Naive thymus-derived CD8-positive, alpha-beta T cell (primary cell): ENCODE measurements at places on chromosomes 3 and 15.

DNA sequence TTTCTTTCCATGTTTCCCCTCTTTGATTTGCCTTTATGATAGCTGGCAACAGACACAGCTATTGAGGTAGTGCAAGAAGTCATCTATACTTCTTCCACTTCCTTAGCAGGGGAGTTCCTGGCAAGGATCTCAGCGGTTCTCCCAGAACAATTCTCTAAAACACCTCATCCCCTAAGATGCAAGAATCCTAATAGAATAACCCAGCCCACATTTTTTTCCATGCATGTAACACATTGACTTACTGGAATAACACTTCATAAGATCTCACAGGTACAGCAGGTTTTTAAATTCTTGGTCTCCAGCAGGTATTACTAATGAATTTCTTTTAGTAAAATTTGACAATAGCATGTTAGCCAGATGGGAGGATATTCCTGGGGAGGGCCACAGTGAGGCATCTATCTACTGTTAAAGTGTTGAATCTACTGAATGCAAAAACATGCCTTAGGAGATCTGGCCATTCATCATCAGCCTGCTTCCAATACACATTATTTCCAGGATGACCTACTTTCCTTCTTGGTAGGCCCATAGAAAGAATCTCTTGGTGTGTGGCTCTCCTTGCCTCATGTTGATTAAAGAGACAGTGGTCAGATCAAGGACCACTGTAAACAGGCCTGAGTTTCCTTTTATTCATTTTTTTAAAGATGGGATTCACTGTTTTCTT lies 78.5 kb downstream of the RAD18 start:
- no peak for DNase-seq

GRCh38 chr3:30681649-30682211 lies 75.3 kb downstream of the TGFBR2 start:
- DNase-seq = no peak

DNA sequence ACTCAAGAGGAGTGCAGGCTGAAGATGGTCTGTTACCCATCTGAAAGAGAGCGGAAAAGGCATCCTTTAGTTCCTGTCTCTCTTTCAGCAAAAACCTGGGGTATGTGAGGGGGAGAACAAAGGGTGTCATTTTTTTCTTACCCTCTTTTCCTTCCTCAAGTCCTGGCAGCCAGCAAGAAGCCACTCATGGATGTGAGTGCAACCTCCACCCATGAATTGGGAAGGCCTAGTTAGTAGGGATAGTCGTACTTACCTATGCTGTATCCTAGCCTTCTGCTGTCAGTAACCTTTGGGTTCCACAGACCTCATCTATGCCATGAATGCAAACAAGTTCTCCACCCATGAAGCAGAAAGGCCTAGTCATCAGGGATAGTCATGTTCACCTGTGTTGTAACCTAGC lies 472.8 kb downstream of the ZIC1 start:
- DNase-seq = no peak

DNA sequence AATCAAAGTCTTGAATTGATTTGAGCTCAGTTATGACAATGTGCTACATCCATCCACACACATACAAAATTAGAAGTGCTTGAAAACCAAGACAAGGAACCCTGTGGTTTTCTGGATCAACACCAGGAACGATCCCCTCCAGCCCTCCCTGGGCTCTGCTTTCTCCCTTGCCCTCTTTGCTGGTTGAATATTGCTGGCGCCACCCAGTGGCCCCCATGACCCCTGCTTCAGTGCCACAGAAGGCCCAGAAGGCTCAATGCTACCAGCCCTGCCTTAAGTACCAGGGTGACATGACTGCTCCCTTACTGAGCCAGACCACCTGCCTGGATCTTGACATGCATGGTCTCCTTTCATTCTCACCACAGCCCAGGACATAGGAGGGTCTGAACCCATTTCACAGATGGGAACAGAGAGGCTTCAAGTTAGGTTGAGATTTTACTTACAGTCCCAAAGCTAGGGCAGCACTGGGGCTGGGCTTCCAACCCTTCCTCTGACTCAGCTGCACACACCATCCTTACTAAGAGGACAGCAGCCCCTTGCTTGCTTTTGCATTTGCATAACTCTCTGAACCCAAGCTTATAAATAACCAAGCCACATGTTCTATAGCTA lies 15.0 kb downstream of the IL12A start:
- DNase-seq = no peak

- DNase-seq = no peak
Measured at GRCh38 chr3:108757404-108757982, at the start of gene RETNLB. TSS of gene RETNLB (minus strand) at chr3:108757410. CDS start at chr3:108757185, 225 bp downstream.

GRCh38 chr3:190008432-190008831 lies 112.3 kb downstream of the P3H2 start:
- no peak for DNase-seq

- no peak for DNase-seq
Measured at GRCh38 chr15:73368301-73369136, at the start of gene HCN4. TSS of gene HCN4 (minus strand) at chr15:73368958. CDS start at chr15:73368270, 688 bp downstream.

- no peak for DNase-seq
Measured at GRCh38 chr3:24689353-24689752, 194.7 kb upstream of the THRB start.

DNA sequence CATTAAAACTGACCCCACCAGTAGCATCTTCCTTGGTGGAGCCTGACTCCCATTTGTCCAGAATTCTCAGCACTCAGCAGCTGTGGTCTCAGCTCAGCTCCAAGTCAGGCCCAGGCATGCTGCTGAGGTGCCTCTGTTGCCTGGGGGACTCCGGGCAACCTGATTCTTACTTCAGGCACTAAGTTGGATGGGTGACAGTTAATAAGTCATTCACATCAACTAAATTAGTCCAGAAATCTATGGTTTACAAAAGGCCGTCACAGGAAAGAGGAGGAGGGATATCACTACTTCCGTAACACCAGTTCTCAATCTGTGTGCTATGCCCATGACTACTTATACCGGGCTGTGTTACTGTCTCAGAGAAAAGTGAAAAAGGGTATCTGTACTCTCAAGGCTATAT lies 310.2 kb downstream of the SATB1 start:
- DNase-seq = no peak

DNA sequence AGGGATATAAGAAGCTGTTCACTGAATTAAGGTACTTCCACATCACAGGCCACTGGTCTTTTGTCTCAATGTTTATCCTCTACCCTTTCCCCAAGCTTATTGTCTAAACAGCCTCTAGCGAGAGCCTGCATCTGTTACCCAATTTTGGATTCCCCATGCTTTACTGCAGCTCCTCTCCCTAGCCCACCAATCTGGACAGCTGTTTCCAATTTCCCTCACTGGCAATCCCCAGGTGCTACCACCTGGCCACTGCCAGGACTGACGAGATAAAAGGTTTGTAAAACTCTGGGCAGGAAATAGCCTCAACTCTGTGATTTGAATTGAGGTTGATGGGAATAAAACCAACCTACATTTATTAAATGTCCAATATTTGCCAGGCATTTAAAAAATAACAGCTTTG lies 58.0 kb upstream of the TEX9 start:
- no peak for DNase-seq

- DNase-seq = no peak
Measured at GRCh38 chr15:100934166-100934565, 15.0 kb downstream of the LRRK1 start.

- DNase-seq = no peak
Measured at GRCh38 chr3:160132226-160132625, 93.0 kb upstream of the C3orf80 start.

- DNase-seq = no peak
Measured at GRCh38 chr3:187705164-187705563, 2.8 kb upstream of the RTP2 start.

DNA sequence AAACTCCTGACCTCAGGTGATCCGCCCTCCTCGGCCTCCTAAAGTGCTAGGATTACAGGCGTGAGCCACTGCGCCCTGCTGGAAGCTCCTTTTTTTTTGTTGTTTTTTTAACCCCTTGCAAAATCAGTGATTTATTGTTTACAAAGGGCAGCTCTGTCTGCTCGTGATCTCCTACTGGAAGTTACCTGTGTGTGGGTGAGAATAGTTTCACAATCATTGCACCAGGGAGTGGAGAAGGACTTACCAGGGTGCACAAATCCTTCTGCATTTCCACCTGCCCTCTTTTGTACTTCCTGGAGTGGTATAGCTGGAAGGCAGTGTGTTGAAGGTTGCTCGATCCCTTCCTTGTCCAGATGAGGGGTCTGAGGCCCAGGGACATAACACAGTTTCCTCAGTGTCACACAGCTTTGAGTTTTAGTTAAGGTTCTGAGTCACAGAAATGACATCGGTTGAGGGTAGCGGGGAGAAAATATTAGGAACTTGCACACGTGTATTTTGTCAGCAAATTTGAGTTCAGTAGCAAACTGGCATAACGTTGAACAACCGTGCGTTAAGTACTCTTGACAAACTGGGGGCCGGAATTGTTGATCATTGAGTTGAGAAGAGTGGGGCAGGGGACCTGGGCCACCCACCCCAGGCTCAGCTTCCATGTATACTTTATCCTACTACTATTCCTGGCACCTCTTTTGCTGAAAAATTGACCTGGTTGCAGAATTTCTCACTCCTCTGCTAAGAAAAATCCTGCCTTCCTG lies 11.3 kb upstream of the TRAK1 start:
- DNase-seq = no peak

DNA sequence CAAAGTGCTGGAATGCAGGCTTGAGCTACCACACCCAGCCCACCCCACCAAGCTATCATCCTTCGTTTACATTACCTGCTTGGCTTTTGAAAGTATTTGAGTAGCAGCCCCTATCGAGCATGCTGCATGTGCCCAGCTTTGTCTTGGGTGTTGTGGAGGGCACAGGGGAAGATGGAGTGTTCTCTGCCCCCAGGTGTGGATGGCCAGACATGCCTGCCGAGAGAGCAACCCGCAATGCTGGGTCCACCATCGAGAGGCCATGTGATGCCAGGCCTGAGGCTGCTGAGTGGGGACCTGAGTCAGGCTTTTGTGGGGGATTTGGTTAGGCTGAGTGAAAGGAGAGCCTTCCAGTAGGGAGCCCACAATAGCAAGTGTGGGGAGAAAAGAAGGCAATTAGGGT lies 25.9 kb downstream of the FOXL2NB start:
- DNase-seq = no peak

GRCh38 chr15:68550498-68551295 lies 28.1 kb upstream of the CORO2B start:
- DNase-seq = peak; percentile 62
